ENCODE measurements at places on chromosomes 4 and X. TPM values are rescaled to one million over a fixed set of nuclear protein-coding genes. Genes with fewer than 3 reads are reported as not detected.

Gene CACNA1F
- 0.90 TPM for total RNA-seq

Gene NR3C2
- 6.1 TPM for total RNA-seq

Gene DCX
- total RNA-seq, result not detected

Gene PHEX
- 25.2 TPM for total RNA-seq

Gene GAGE12E
- total RNA-seq, result not detected

Gene MAGEE2
- not detected for total RNA-seq

Gene TRPC5OS
- not detected for total RNA-seq

Gene MAGEC2
- total RNA-seq, result not detected

Gene SOWAHB
- total RNA-seq, result not detected

Gene VSIG4
- not detected for total RNA-seq

Gene LANCL3
- 0.16 TPM for total RNA-seq

Gene ADAD1
- not detected for total RNA-seq

Gene TMSB15C
- total RNA-seq, result 3.9 TPM

Gene CXCL8
- not detected for total RNA-seq

Gene TLR8
- total RNA-seq, result not detected

Gene KLHL15
- total RNA-seq, result 13.1 TPM

Gene UNC5C
- total RNA-seq, result not detected

Gene SYTL5
- total RNA-seq, result not detected

Gene SRPX2
- not detected for total RNA-seq

Gene KLB
- not detected for total RNA-seq

Gene USP27X
- 1.3 TPM for total RNA-seq

Gene LYAR
- total RNA-seq, result 69.4 TPM

Gene NDST3
- not detected for total RNA-seq

Gene PAGE2
- not detected for total RNA-seq

Gene REPS2
- not detected for total RNA-seq

Gene UCHL1
- 3.0 TPM for total RNA-seq

Gene TMPRSS11D
- total RNA-seq, result not detected

Gene PAGE4
- not detected for total RNA-seq

Gene CENPI
- total RNA-seq, result 17.5 TPM

Gene IL3RA
- not detected for total RNA-seq

Data from activated CD8-positive, alpha-beta T cell treated with anti-CD3 and anti-CD28 coated beads for 36 hours (primary cell).